ENCODE measurements at places on chromosomes 3 and 15.

DNA sequence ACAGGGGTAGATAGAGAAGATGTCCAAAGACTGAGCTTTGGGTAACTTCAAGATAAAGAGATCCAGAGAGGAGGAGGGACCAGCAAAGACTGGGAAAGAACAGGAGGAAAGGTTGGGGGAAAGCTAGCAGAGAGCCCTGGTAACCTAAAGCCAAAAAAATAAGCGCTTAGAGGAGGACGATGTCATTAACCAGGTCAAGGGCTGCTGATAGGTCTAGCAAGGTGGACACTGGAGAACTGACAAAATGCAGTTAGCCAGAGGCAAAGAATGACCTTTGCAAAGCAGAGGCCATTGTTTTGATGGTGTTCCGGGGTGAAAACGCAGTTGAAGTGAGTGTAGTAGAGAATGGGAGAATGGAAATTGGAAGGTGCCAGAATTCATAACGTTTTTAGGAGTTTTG, 39.7 kb downstream of the FAM43A start:
- no peak for DNase-seq
- H3K4me1 ChIP-seq = no peaks in the 10 kb centered on the region
- H3K27ac ChIP-seq = no peak overlapping the region
- peaks cover 5% of the 10 kb centered on the region for H3K27me3 ChIP-seq

DNA sequence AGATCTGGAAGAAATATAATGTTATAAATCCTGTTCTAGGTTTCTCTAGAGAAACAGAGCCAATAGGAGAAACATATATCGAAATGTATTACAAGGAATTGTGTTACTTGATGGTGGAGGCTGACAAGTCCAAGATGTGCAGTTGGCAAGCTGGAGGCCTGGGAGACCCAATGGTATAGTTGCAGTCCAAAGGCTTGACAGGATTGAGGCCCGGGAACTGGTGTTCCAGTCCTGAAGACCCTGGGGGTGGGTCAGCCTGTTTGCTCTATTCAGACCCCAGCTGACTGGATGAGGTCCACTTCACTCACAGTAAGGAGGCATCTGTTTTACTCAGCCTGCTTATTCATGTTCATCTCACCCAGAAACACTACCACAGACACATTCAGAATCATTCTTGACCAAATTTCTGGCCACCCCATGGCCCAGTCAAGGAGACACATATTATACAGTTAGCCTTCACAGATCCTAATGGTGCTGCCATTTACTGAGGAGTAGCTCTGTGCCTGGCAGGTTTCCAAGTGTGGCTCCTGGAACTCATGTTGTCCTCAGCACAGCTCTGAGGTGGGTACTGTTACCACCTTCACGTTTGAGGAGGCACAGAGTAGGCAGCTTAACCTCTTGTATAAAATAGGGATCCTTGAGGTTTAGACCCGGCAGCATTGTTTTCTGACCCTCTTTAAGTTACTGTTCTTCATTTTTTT, 3.7 kb downstream of the TRAK1 start:
- no peak overlapping the region for H3K4me3 ChIP-seq
- H3K4me1 ChIP-seq = peaks cover 50% of the 10 kb centered on the region
- H3K36me3 ChIP-seq = peaks cover 26% of the 10 kb centered on the region
- H3K27ac ChIP-seq = no peak overlapping the region

- DNase-seq = no peak
- no peak overlapping the region for H3K27ac ChIP-seq
- H3K4me3 ChIP-seq = no peak overlapping the region
- no peaks in the 10 kb centered on the region for H3K4me1 ChIP-seq
- no peaks in the 10 kb centered on the region for H3K36me3 ChIP-seq
Observed at GRCh38 chr15:68498076-68498475, 66.1 kb upstream of the ITGA11 start.

GRCh38 chr15:76663529-76663928, 241.6 kb downstream of the SCAPER start:
- peaks cover 38% of the 10 kb centered on the region for H3K36me3 ChIP-seq
- H3K4me3 ChIP-seq = no peak overlapping the region
- DNase-seq = no peak

DNA sequence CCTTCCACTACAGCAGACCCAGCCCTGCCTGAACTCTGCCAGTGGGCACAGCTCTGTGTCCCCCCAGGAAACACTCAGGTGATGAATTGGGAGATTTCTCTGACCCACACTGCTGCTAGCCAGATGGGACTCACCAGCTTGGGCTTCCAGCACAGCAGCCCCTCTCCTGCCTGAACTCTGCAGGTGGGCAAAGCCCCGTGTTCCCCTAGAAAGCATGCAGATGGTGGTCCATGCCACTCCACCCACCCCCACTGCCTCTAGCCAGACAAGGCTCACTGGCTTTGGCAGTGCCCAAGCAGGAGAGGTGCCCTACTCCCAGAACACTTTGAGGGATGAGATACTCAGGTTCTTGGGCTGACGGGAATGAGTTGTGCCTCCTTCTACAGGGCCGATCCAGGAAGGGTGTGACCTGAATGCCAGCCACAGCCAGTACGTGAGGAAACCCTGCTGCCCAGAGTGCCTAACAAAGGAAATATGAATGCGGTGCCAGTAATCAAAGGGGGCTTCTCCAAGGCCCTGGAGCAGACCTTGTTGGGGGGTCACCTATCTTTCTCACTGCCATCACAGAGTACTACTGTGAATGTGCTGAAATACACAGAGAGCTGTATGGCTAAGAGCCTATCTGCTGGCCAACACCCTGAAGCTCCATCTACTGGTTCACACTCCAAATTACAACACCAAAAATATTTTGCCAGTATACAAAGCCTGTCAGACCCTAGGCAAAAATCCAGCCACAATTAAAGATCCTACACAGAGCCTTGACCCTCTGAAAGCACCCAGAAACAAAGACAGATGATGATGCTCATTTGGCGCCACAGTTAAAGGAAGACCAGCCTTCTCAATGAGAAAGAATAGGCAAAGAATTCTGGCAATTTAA, 61.9 kb downstream of the BTLA start:
- DNase-seq = peak; percentile 22
- no peaks in the 10 kb centered on the region for H3K27me3 ChIP-seq
- H3K4me3 ChIP-seq = no peak overlapping the region
- H3K36me3 ChIP-seq = peaks cover 8% of the 10 kb centered on the region
- H3K4me1 ChIP-seq = peaks cover 39% of the 10 kb centered on the region

GRCh38 chr3:168989396-168989795, 674.1 kb downstream of the MECOM start:
- DNase-seq = no peak
- H3K36me3 ChIP-seq = no peaks in the 10 kb centered on the region
- no peak overlapping the region for H3K27ac ChIP-seq
- no peak overlapping the region for H3K4me3 ChIP-seq
- H3K4me1 ChIP-seq = no peaks in the 10 kb centered on the region

GRCh38 chr15:34496207-34496995, 58.8 kb upstream of the GOLGA8A start:
- no peak overlapping the region for H3K27ac ChIP-seq
- DNase-seq = no peak
- no peaks in the 10 kb centered on the region for H3K36me3 ChIP-seq
- H3K4me1 ChIP-seq = peaks cover 7% of the 10 kb centered on the region
- H3K27me3 ChIP-seq = peaks cover 61% of the 10 kb centered on the region

GRCh38 chr3:195149292-195150030, 121.5 kb downstream of the XXYLT1 start:
- H3K27ac ChIP-seq = no peak overlapping the region
- DNase-seq = no peak
- H3K4me3 ChIP-seq = no peak overlapping the region
- H3K27me3 ChIP-seq = peaks cover 2% of the 10 kb centered on the region
- peaks cover 39% of the 10 kb centered on the region for H3K4me1 ChIP-seq

DNA sequence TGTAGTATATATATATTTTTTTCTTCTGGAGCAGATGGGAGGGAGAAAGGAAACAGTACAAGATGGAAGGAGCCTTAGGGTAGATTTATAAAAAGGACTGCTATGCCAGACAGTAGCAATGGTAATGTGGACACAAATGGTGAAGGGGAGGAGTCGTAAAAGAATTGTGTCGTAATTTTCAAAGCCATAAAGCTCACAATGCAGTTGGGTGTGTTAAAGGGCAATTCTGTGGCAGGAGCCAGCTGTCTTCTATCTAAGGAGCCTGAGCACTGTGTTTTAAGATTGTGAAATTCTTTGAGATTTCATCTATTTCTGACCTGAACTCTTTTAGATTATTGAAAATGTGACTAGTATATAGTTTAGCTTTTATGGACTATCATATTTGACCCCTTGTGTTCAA, 58.9 kb downstream of the CNOT10 start:
- no peaks in the 10 kb centered on the region for H3K27me3 ChIP-seq
- peaks cover 22% of the 10 kb centered on the region for H3K36me3 ChIP-seq
- H3K27ac ChIP-seq = no peak overlapping the region
- no peak for DNase-seq

GRCh38 chr15:76935620-76936019, 4.1 kb downstream of the RCN2 start:
- H3K36me3 ChIP-seq = peaks cover 26% of the 10 kb centered on the region
- H3K27ac ChIP-seq = no peak overlapping the region
- H3K4me3 ChIP-seq = no peak overlapping the region
- H3K4me1 ChIP-seq = peaks cover 37% of the 10 kb centered on the region
- H3K27me3 ChIP-seq = no peaks in the 10 kb centered on the region

DNA sequence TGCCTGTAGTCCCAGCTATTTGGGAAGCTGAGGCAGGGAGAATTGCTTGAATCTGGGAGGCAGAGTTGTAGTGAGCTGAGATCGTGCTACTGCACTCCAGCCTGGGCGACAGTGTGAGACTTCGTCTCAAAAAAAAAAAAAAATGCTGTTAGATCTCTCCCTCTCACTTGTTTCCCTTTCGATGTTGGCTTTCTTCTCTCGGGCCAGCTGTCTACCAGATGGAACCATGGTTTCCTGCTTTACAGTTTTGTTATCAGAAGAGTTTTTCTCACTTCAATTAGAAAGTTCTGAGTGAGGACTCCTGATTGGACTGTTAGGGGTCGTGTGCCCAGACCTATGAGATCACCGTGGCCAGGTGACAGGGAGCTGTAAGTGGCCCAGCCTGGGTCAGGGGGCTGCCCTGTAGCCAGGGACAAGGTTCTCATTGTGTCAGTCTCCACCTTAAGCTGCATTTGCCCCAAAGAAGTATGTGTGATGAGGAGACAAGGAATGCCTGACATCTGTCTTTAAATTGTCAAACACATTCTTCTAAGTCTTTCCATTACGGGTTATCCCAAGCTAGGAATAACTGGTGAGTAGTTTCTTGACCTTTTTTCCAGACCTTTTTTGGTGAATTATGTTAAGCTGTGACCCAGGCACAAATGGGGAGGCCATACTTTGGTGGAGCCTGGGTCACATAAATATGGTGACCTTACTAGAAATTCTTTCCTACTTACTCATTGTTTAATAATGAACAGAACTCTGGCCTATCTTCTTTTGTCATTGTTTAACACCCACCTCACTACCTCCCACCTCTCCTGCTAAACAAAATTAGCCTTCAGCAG, 25.2 kb downstream of the SNAPC5 start:
- DNase-seq = peak; percentile 61
- H3K4me3 ChIP-seq = peak overlapping the region; percentile 53
- H3K27me3 ChIP-seq = no peaks in the 10 kb centered on the region
- peaks cover 56% of the 10 kb centered on the region for H3K4me1 ChIP-seq

DNA sequence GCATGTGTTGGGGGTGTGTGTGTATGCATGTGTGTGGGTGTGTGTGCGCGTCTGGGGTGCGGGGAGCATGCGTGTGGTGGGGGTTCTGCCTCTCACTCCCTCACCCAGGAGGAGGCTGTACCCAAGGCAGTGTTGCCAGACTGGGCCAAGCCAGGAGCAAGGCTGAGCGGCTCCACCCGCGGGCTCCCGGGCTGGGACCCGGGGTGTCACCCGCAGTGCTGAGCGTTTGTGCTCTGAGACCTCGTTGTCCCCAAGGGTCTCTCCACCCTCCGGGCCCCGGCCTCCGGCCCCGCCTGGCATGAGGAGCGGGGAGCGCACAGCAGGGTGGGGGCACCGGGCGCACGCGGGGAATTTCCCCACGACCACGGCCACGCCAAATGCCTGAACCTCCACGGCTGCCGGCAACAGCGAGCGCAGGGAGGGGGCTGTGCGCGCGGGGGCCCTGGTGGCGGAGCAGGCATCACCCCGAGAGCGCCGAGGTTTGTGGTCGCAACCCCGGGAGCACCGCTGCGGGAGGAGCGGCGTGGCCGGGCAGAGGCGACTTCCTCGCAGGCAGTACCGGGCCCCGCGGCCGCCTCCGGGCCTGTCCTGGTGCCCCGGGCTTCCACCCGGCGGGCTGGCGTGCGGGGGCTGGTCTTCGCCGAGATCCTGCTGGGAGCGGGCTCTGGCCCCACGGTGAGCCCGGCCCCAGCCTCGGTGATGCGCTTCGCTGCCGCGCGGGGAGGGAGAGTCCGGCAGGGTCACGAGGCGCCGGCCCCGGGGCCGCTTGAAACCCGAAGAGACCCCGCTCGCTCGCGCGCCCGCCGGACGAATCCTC, 7.4 kb upstream of the OCA2 start:
- no peak overlapping the region for H3K27ac ChIP-seq
- peaks cover 8% of the 10 kb centered on the region for H3K4me1 ChIP-seq
- DNase-seq = peak; percentile 43
- peaks cover 10% of the 10 kb centered on the region for H3K27me3 ChIP-seq
- peak overlapping the region; percentile 32 for H3K4me3 ChIP-seq
- peaks cover 3% of the 10 kb centered on the region for H3K36me3 ChIP-seq

- no peak for DNase-seq
- H3K36me3 ChIP-seq = no peaks in the 10 kb centered on the region
- H3K27me3 ChIP-seq = no peaks in the 10 kb centered on the region
- H3K4me3 ChIP-seq = no peak overlapping the region
Observed at GRCh38 chr15:96764501-96764900, 434.0 kb downstream of the NR2F2 start.

- H3K4me1 ChIP-seq = peaks cover 18% of the 10 kb centered on the region
- H3K27me3 ChIP-seq = no peaks in the 10 kb centered on the region
- no peaks in the 10 kb centered on the region for H3K36me3 ChIP-seq
Observed at GRCh38 chr15:42611532-42611931, 36.1 kb downstream of the STARD9 start.

GRCh38 chr3:15477951-15478639, 43.4 kb downstream of the COLQ start:
- H3K36me3 ChIP-seq = no peaks in the 10 kb centered on the region
- no peak overlapping the region for H3K4me3 ChIP-seq
- no peaks in the 10 kb centered on the region for H3K4me1 ChIP-seq

DNA sequence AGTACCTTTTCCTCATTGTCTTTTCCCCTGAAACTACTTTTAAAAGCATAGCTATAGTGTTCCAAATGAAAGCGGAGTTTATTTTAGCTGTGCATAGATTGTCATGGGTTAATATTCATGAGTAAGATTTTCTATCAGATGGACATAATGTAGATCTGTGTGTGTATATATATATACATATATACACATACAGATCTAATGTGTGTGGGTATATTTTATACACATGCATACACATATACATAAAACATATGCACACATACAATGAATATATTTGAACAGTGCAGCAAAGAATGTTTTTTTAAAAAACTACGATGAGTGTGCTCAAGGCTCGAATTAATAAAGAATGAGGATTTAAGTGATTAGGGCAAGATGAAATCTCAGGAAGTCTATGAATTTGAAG, 328.3 kb upstream of the IL12A start:
- no peaks in the 10 kb centered on the region for H3K36me3 ChIP-seq
- no peaks in the 10 kb centered on the region for H3K4me1 ChIP-seq
- H3K27ac ChIP-seq = no peak overlapping the region
- no peak for DNase-seq

All from activated CD4-positive, alpha-beta T cell treated with anti-CD3 and anti-CD28 coated beads for 36 hours (primary cell).